ENCODE measurements at places on chromosomes 16 and 17.

DNA sequence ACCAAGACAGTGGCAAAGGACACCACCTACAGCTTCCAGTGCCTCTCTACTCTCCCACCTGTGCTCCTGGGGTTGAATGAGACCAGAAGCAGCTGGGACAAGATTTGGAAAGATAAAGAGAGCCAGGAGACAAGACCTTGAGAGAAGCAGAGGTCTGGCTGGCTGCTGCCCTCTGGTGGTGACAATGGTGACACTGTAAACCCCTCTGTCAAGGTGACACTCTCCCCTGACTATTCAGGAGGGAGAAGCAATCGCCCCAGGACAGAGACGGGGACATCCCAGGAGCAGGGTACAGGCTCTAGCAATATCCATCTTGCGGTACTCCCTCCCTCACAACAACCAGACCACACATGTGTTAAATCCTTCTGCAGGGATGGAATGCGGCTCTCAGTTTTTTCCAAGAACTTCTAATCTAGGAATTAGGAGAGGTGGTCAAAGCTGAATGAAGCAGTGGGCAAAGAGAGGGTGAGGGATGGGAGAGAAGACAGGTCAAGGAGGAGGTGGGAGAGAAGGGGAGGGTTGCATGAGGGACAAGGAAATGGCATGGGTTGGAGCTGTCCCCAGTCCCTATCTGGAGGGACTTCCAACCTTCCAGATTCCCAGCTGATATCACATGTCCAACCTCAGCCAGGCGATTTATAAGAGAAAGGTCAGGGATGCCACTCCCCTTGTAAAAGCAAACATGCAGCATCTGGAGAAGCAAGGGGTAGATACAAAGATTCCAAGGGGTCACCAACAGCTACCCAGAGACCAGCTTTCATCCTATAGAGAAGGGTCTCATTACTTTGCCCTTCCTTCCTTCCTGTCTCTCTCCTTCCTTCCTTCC is 2.9 kb downstream of the PHOSPHO1 start:
- peak; percentile 58 for DNase-seq

DNA sequence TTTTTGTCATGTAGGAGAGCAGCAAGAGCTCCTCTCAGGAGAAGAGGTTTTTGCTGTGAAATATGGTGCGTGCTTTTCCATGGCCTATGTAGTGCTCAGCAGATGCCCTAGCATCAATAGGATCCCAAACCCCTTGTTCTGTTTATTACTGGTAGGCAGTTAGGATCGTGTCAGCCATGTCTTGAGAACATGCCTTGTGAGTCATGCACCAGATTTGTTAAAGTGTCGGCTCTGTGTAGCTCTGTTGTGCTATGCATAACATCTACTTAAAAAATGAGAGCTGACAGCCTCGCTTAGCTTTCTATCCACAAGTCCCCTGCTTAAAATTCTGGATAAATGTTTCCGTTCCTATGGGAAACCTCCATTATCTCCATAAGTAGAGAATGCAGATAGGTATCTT is 4.4 kb upstream of the EIF4A3 start:
- DNase-seq = no peak

GRCh38 chr16:3180445-3180878 is 7.5 kb upstream of the OR1F1 start:
- no peak for DNase-seq

DNA sequence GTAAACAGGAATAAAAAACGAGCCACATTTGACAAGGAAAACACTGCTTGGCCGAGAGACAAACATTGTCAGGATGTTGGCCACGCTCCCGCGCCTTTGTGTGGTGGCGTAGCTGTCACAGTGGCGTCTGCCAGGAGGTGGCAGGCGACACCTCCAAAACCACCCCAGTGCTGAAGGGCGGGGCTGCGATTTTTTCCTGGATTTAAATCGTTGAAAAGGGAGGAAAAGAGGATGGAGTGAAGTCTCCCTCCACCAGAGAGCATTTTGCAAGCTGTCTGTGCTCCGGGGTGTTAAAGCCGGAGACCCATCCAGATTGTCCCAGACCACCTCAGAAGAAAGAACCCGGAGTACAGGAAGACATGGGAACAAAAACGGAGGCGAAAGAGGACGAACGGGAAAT is 12.7 kb downstream of the MRM3 start:
- DNase-seq = peak; percentile 73
